Stimulated activated CD4-positive, alpha-beta T cell treated with anti-CD3 and anti-CD28 coated beads, Interleukin-15, amount 100 ng/mL, for 48 hours (primary cell): ENCODE measurements at places on chromosomes 13 and 19.
A peak's percentile ranks its signal among the peaks of the same experiment; 100 is the strongest.

DNA sequence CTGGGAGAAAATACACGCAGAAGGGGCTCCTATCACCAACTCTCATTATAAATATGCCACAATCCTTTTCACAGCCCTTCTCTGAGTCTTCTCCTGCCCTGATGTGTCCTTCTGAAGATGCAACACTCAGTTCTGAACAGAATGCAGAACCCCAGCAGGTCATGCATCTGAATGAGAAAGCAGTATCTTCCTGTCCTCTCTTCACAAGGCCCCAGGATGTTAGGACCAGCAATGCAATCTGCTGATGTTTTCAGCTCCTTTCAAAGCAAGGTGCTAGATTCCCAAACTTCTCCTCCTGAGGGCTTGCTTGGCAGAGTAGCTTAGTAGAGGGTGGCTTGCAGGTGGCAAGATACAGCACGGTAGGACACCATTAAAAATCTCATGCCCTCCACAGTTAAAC, 22.3 kb upstream of the DOCK9 start:
- DNase-seq, result no peak

GRCh38 chr19:15449620-15450527, at the start of gene WIZ:
WIZ (minus strand) TSS chr19:15449956; CDS start chr19:15448307, 1,649 bp downstream.
- DNase-seq, result peak; percentile 49

GRCh38 chr13:94232956-94233355, 246.5 kb downstream of the DCT start:
- no peak for DNase-seq

- DNase-seq, result no peak
Observed at GRCh38 chr13:46104868-46105267, at the start of gene CPB2. CPB2 (minus strand) TSS chr13:46105033; CDS start chr13:46105009, 24 bp downstream.

DNA sequence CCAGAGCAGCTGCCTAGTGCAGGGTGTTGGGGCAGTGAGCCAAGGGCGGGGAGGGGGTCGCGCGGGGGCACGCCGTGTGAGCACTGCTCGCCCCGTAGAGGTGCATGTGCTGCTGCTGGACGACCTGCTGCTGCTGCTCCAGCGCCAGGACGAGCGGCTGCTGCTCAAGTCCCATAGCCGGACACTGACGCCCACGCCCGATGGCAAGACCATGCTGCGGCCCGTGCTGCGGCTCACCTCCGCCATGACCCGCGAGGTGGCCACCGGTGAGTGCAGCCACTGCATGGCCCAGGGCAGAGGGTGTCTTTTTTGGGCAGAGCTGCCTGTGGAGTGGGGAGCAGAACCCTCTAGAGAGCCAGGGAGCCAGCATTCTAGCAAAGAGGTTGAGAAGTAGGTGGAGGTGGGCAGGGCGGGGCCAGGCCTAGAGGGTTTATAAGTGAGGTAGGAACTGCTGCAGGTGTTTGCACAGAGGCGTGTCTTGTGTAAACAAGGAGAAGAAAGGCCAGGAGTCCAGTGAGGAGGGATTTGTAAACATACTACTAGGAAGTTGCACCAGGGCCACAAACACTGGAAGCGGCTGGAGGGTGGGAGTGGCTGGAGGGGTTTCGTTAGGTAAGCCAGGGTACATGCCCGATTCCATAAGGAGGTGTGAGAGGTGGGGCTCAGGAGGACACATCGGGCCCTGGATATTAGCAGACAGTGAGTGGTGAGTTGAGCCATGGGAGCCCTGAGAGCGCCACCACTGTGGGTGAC, 21.3 kb downstream of the ARHGEF1 start:
- no peak for DNase-seq

DNA sequence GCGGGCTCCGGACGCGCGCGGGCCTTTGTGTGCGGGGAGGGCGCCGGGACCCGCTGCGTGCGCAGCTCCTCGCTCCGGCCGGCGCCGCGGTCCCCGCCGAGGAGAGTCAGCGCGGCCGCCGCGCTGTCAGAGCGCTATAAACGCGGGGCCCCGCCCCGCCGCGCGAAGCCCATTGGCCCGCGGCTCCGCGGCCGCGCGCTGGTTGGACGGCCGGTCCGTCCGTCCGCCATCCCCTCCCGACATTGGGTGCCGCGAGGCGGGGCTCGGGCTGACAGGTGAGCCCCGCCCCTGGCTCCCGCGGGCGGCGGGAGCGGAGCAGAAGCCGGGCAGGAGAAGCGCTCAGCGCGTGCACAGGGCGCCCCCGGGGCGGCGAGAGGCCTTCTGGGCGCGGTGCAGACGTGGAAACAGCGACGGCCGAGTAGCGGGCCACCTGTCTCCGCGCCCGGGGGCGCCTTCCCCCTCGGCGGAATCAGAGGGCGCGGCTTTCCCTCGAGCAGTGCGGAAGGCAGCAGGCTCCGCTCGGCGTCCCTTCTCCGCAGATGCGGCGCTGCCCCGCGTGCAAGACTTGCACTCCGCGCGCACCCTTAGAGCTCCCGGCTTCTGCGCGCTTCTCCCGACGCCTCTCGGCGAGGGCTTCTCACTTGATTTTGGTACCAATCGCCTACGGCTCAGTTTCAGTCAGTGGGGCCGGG, at the start of gene EFNB2:
TSS of gene EFNB2 (minus strand) at position 111 of the 692 bp plus-strand sequence. CDS start 698 bp downstream, outside the sequence.
- peak; percentile 84 for DNase-seq

DNA sequence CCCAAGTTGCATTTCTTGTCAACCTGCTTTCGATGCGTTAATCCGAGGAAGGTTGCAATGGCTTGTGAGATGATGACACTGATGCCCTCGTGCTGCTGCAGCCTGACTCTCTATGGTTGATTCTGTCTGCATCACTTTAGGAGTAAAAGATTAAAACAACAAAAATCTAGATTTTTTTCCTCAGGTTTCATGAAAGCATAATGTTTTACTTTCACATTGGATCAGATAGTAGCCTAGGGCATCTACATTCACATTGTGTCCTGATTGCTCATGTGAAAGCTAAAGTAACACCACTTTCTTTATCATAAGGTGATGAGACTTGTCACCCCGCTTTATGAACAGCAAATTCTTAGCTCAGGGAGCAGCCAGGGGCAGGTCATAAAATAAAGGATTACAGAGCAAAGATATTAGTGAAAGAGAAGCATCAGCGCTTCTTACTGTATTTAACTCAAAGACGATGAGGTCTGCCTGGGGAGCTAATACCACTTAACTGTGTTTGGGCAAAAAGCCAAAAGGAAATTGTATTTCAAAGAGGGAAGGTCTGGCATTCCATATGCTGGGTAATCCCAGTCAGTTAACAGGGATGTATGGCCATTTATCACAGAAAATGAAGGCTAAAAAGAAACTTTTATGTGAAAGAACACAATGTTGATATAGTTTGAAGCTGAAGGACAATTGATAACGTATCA, 270.5 kb downstream of the GPC6 start:
- no peak for DNase-seq

DNA sequence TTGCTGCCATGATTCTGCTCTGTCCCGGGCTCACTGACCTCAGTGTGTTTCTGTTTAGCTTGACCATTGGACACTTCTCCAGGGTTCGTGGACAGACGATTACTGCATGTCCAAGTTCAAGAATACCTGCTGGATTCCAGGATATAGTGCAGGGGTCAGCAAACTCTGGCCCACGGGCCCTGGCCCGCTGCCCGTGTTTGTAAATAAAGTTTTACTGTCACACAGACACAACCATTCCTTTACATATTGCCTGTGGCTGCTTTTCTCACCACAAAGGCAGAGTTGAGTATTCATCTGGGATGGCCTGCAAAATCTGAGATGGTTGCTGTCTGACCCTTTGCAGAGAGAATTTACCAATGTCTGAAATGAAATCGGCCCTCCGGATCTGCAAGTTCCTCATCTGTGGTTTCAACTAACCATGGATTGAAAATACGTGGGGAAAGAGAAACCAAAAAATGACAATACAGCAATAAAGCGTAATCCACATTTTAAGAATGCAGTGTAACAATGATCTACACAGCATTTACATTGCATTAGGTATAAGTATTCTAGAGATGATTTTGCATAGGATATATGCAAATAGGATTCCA, 25.9 kb upstream of the F2RL3 start:
- no peak for DNase-seq

GRCh38 chr13:47080621-47081020, 183.8 kb upstream of the HTR2A start:
- DNase-seq, result no peak
